ENCODE measurements at places on chromosomes 5 and 9.

GRCh38 chr5:94469894-94470329, 148.5 kb downstream of the KIAA0825 start:
- no peak for DNase-seq

GRCh38 chr5:132267166-132267739, 9.8 kb downstream of the PDLIM4 start:
- DNase-seq = no peak

DNA sequence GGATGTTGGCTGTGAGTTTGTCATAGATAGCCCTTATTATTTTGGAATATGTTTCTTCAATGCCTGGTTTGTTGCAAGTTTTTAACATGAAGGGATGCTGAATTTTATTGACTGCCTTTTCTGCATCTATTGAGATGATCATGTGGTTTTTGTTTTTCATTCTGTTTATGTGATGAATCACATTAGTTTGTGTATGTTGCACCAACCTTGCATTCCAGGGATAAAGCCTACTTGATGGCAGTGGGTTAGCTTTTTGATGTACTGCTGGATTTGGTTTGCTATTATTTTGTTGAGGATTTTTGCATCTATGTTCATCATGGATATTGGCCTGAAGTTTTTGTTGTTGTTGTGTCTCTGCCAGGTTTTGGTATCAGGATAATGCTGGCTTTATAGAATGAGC, 225.6 kb downstream of the PCSK1 start:
- DNase-seq = no peak

GRCh38 chr9:88259001-88259400, 120.7 kb upstream of the SPATA31C2 start:
- DNase-seq = no peak

All from stimulated activated CD4-positive, alpha-beta T cell treated with anti-CD3 and anti-CD28 coated beads, Interleukin-1b, Interleukin-23, amount 100 ng/mL, for 1 hour (primary cell).